SHP77 (cell line): ENCODE measurements at places on chromosomes 12 and 14.

GRCh38 chr12:68368327-68368726 is 36.2 kb upstream of the MDM1 start:
- no peak for DNase-seq

- DNase-seq, result peak; percentile 44
These were observed 556.7 kb upstream of the FBXO33 start for GRCh38 chr14:39988939-39989338.

DNA sequence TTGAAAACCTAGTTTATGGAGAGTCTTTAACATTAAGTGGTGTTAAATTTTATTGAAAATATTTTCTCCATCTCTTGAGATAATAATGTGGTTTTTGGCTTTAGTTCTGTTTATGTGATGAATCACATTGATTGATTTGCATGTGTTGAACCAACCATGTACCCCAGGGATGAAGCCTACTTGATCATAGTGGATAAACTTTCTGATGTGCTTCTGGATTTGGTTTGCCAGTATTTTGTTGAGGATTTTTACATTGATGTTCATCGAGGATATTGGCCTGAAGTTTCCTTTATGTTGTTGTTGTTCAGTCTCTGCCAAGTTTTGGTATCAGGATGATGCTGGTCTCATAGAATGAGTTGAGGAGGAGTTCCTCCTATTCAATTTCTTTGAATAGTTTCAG is 222.6 kb downstream of the ADAMTS20 start:
- no peak for DNase-seq

DNA sequence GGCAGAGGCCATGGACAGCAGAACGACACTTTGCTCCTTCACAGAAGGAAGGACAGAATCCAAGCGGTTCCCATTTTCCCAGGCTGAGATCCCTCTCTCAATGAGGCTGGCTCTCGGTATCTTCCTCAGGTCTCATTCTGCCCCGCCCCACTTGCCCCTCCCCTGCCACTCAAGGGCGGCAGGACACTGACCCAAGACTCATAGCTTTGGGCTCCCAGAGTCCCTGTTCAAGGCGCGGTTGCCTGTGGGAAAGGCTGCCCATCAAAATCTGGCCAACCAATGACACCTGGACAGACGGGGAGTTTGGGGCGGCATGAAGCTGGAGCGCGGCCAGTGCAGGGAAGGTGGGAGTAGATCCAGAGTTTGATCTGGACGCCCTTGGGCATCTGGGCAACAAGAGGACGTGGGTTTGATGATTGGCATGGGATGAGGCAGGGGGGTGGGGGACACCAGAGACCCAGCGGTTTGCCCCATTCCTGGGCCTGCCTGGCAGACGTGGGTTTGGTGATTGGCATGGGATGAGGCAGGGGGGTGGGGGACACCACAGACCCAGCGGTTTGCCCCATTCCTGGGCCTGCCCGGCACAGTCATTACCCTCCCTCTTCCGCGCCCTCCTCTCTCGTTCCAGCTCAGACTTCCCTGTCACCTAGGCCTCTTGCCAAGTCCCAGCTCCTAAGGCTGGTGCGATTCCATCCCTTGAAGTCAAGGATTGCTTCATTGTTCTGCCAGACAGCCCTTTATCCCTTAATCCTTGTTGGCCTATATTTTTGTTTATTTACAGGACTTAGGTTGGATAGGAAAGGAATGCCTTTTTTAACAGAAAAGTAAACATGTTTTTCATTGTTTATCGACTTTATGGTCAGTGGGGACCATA is 92.1 kb downstream of the NINJ2 start:
- DNase-seq, result no peak

DNA sequence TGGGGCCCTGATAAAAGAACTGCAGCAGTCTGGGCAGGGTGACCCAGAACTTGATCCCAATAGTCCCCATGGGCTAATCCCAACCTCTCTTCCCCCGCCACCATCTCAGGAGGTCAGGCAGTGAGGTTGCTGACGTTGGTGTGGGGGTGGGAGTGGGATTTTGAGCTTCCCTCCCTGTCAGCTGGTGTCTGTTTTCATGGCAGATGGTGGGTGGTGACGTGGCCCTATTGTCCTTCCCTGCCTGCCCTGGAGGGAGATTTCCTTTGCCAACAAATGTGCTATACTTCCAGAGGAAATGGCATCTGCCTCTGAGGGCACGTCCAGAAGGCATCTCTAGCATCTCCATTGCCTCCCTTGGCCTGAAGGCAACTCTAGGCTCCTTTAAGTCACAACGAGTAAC is 37.7 kb downstream of the NEUROD4 start:
- DNase-seq, result peak; percentile 44

DNA sequence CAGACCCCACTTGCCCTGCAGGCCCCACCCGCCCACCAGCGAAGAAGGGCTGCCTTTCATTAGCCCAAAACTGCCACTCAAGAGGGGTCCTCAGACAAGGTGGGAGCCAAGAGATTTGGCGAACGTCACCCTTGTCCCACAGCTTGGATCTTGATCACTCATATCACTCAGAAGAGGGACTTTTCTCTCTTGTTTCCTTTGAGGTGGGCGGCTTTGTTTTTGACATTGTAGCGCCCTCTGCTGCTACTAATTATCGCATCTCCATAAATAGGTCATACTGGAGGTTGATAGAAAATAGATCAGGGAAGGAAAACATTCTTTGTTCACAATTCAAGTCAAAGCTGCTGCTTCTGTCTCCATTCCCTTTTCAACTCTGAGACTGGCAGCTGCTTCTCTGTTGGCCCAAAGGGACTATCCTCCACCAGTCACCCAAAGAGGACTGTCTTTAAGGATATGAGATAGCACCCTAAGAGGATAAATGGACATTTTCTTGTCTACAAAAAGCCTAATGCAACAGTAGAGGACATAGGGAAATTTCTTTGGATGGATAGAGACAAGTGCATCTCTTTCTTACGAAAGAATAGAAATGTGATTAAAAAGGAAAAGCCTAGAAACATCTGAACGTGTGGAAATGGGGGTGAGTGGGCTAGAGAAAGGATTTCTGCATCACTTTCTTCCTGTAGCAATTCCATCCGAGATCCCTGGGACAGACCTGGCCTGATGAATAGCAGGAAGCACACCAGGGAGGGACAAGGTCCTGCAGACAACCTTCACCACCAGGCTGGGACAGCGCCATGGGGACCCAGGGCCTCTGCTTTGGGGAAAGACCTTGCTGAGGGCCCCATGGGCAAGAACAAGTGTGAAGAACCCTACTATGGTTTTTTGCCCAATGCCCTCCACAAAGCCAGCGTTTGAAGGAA is 115.8 kb downstream of the DAD1 start:
- peak; percentile 38 for DNase-seq

DNA sequence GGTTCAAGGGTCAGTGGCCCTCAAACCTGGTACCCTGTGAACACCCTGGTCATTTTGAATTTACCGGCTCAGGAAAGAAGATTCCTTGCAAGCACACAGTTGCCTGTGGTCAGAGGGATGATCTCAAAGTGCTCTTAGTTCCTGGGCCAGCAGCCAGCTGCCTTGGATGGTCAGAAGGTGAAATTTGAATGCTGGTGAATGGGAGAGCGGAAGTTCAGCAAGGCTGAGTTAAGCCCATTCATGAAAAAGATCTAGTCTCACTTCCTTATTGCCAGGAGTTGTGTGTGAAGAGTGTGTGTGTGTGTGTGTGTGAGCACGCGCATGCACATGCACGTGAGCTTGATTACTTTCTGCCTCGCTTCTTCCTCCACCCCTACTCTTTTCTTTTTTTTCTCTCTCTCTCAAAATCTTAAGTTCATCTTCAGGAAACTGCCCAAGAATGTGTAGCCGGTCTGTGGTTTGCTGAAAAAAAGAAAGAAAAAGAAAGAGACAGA is 155.5 kb upstream of the CCND2 start:
- DNase-seq, result no peak

DNA sequence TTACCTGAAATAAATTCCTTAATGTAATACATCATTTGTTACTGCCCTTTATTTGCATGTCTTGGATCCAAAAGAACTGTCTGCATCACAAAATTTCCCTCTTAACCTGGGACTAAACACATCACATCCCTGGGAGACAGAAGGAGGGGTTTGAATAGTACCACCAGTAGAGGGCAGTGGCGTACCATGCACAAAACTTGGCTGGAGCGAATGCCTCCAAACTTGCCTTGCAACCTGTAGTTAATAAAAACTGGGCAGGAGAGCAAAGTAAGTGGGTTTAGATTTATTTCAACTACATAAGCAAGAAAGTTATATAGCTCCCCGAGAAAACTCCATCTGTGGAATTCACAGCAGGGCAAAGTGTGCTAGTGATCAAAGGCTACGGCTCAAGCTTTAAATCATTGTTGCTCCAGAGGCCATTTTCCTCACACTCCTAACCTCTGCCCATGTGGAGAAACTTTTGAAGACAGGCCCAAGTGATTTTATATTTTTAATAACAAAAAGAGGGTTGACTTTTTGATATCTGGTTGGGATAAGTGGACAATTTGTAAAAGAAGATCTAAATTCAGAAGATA is 1176.7 kb upstream of the SEL1L start:
- peak; percentile 53 for DNase-seq

DNA sequence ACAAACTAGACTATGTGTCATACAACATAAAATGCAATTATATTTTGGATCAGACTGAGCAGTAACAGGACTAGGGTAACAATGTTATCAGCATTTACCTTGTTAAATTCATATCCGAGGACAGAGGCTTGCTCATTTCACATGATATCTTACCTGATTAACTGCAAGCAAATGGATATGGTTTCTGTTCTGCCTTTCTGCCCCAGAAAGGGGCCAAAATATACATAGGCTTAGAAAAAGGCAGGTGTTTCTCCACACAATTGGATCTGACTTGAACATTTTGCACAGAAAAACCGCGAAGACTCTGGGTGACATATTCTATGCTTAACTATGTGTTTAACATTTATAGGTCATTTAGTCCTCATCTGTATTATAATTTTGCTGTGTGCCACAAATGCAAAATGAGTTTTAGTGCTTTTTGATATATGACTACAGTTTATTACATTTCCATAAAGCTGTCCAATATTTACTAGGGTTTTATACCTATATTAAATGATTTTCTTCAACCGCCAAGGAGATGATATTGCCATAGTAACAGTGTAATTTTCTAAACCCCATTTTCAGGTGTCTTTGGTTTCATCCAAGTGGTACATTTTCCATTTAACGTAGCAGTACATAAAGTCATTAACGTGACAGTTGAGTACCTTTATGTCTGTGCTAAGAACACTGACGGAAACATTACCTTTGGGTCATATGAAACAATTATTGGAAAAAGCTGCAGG is 249.3 kb upstream of the KRR1 start:
- no peak for DNase-seq

- DNase-seq, result no peak
These were observed 430.5 kb downstream of the DPF3 start for GRCh38 chr14:72463291-72463866.

GRCh38 chr12:123151457-123152454 is 866 bp upstream of the PITPNM2 start:
- DNase-seq, result peak; percentile 26
